ENCODE measurements at places on chromosomes 11 and 22.

- no peak for DNase-seq
These were observed 258.9 kb downstream of the DYNC2H1 start for GRCh38 chr11:103368145-103368544.

DNA sequence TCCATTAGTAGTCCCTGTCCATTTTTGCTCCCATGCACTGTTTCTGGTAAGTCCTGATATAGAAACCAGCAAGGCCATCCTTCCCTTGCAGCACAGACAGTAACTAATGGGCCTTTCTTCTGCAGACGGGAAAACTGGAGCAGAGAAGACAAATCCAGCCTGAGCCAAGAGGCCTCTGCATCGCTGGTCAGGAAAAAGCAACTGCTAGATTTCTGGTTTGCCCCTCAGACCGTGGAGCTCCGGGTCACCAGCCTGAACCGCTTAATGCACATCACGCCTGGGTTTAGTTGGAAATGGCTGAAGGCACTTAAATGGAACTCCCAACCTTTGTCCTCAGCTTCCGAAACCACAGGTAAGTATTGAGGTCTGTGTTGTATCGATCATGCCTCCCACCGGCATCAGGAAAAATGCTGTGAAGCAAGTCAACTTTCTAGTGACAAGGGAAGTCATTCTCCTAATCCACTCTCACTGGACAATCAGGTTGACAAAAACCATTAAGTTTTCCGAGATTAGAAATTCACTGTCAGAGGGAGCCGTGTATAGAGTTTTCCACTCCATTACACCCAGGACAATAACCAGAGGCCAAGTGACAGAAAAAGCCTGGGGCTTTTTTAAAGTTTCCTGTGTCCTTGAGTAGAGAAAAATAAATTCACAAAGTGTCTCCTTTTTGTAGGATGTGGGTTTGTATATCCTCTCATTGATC, 14.8 kb upstream of the LMO2 start:
- no peak for DNase-seq

GRCh38 chr22:25637032-25637431, 72.6 kb downstream of the GRK3 start:
- no peak for DNase-seq

DNA sequence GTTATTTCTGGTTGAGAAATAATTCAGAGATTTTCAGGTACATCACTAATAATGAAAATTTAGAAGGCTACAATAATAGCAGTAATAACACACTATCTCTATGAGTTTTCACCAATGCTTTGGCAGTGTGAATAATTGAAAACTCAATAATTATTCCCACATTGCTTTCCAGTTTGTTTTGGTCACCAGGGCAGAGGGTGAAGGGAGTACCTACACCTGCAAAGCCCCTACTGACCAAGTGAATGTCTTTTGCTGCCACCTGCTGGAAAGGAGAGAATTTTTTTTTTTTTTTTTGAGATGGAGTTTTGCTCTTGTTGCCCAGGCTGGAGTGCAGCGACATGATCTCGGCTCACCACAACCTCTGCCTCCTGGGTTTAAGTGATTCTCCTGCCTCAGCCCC, 3.2 kb downstream of the NELL1 start:
- DNase-seq, result no peak

- no peak for DNase-seq
These were observed 20.9 kb upstream of the SLC25A1 start for GRCh38 chr22:19199479-19199878.

- no peak for DNase-seq
These were observed 99.3 kb downstream of the RASSF10 start for GRCh38 chr11:13108416-13108815.

DNA sequence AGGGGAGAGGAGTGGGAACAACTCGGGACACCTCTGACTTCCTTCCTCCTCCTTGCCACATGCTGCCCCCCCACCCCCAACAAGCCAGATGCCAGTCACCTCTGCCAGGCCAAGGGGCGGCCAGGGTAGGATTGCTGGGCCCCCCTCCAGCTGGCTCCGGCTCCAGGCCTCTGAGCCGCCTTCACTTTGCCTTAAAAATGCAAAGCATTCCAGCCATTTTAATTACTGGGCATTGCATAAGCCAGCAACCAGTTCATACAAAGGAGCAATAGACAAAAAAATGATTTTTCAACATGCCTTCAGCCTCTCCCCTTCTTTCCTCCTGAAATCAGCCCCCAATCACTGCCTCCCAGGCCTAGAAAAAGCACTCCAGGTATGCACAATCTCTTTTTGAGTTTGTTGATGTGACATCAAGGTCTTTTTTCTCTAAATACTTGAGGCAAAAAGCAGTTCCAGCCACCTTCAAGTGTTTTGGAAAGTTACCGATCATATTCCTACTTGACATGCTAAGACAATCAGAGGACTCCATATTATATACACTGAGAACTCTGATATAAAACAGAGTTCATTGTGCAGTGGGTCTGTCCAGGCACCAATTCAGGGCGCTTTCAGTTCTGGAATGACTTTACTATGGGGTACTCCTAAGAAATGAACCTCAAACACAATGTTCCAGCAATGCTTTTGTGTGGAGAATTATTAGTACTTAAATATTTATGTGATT, 12.4 kb upstream of the TIMP3 start:
- DNase-seq, result no peak

DNA sequence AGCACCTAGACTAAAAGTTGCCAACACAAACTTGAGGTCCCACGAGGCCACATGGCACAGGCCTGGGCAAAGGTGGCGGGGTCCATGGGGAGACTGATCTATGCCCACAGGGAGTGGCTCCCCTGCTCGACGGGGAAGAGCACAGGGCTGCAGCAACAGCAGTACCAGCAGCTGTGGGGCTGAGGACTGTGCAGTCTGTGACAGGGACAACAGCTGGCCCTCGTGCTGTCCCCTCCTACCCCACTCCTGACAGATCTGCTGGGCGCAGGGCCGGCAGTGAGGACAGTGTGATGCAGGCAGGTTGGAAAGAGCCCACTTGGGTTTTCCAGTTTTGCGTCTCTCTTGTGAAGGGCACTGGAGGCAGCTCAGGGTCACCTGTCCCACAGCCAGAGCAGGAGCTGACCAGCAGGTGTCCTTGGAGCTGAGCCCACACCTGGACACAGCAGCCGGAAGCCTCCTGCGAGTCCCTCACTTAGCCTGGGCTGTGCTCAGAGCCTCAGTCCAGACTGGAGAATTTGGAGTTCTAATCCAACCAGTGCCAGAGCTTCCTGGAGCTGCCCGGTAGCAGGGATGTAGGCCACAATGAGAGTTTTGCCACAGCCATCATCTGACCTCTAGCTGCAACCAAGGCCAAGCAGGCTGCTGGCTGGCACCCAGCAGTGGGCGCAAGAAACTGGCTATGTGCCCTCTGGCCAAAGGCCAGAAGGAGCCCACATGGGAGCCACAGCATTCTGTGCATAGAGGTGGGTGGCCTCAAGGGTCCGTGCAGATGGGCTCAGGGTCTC, 3.6 kb upstream of the GAS2L1 start:
- no peak for DNase-seq

DNA sequence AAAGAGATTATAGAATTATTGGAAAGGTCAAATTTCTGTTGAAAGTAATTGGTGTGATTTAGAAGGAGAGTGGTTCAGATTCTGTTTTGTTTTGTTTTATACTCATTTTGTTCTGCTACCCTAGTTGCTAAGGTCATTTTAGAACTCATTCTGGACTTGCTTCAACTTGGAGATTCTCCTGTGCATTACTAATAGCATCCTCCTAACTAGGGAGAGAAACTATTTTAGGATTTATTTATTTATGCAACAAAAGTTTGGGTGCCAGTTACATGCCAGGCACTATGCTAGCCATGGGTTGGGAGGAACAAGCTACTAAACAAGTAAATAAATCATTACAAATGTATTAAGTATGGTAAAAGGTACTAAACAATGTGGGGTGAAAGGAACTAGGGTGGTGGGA, 84.0 kb downstream of the YAP1 start:
- DNase-seq, result no peak

DNA sequence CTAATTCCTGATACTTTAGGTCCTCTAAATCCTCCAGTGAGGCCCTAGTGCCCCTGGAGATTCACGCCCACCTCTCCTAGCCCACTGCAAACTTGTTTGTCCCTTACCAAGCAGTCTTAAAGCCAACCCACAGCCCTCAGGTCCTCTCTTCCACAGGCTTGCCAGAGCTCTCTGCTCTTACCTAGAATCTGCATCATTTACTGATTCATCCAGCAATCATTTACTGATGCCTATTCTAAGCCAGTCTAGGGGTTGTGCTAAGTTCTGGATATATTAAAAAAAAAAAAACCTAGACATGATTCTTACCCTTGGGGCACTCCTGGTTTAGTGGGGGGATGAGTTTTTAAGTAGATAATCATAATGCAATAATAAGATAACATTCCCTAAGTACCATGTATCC, 43.0 kb upstream of the PLET1 start:
- no peak for DNase-seq

DNA sequence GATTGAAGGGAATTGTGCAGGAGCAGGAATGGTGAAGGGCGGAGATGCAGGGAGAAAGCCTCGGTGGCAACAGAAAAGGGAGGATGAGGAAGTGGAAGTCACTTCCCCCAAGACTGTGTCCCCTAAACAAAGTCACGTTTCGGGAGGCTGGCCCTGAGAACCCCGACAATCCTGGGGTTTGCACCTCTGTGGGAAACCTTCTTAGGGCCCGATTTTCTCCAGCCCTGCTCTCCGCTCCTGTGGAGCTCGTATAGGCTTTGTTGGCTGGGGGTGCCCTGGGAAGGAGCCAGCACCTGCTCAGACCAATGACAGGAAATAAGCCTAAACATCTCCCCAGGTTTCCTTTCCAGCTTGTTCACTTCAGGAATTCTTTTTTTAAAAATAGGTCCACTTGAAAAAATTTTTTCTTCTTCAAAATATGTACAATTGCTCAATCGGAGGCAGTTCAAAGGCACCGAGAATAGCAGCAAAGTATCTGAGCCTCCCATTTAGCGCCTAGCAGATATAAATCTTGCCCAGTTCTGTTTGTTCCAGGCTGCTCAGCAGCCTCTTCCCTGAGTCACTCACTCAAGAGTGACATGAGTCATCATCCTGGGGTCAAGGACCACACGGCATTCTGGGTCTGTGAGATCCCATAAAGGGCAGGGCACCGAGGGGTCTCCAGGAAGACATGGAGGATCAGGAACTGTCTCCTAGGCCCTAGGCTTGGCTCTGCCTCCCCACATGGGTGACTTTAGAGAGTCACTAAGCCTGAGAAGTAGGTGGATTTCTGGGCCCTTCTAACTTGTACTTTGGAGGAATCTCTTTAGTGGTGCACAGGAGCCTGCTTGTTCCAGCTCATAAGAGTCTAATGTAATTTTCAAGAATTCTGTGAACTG, 34.0 kb downstream of the IRAG1 start:
- DNase-seq, result peak; percentile 72

DNA sequence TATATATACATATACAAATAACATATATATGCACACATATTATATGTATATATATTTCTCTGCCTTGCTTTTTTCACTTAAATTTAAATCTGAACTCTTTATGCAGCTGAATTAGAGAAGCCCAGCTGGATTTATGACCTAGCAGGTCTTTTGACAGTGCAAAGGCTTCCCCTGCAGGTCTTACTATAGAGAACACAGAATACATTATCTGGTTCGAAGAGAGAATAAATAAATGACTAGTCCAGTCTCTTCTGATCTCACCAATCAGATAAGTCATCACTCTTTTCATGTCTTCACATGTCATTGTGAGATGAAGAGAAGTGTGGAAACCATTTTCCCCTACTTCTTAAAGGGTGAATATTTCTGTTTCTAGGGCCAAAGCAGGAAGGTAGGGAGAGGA, 58.2 kb downstream of the OR10A6 start:
- DNase-seq, result no peak

DNA sequence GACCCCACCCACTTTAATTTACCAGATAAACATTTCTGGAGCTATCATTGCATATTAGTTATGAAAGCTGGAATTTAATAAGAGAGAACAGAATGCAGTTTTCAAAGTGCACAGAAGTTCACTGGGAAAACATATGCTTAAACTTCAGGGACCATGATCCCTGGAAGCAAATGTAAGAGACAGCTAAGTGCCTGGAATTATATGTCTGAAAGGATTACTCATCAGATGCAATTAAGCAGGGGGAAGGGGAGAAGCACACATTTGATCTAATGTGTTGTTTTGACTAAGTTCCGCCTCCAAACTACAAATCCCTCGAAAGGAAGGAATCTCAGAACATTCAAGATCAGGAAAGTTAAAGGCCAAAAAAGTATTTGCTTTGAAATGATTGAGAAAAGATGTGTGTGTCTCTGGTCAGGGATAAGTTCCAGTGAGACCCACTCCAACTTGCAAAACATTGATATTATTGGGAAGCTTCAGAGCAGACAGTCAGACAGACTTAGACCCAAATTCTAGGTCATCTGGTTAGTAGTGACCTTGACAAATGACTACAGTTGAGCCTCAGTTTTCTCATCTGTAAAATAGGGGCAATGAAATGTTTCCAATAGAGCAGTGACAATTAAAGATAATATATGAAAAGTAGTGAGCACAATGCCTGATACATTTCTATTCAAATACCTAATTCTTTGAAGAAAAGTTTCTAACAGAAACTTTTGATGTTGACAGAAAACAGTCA, 147.6 kb downstream of the ME3 start:
- peak; percentile 60 for DNase-seq

DNA sequence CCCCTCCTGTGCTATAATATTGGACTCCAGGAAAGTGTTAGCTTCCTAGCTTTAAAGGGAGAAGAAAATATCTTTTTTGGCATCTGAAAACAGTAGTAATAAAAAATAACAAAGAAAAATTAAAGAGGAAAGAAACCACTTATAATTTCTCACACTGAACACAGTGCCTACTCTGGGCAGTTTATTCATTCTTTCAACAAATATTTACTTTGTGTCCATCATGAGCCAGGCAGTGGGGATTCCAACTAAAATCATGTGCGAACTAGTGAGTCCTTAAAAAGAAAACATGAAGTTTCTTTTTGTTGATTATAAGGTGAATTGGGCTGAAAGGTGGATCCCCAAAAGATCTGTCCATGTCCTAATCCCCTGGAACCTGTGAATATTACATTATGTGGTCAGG, 16.0 kb upstream of the ELF5 start:
- DNase-seq, result no peak
